ENCODE measurements at places on chromosomes 6 and 20.
A peak's percentile ranks its signal among the peaks of the same experiment; 100 is the strongest.

DNA sequence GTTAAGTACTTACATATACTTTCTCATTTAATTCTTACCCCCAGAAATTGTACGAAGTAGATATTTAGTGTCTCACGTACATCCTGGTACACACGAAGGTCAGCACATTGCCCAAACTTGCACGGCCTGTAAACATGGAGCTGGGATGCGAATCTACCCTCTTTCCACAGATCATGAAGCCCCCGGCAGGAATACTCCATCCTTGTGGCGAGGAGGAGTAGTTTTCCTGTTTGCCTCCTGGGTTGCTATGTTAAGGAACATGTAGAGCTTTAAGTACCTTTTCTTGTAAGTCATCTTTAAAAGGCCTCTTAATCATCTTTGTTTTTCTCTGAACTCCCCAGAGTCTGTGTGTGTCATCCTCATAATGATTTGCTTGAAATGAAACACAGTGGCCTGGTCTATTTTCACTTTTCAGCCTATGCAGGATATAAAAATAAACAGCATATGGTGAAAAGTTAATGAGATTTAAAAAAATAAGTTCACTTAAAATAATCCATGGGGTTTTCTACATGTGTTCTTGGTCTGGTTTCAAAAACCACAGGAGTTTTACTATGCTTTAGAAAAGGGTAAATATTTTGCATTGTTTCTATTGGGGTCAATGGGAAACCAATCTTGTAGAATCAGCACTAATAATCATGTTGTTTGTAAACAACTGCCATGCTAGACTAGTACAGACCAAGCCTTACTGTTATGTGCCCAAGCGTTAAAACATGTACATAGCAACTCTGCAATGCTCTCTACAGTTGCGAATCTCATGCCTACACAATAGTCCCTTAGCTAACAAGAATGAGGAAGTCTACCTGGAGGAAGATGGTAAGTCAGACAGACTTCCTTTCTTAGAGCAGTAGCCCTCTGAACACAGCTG, 9.3 kb upstream of the ARID1B start:
- H3K36me3 ChIP-seq = no peaks in the 10 kb centered on the region
- DNase-seq = no peak
- H3K27ac ChIP-seq = no peak overlapping the region
- H3K4me3 ChIP-seq = no peak overlapping the region

DNA sequence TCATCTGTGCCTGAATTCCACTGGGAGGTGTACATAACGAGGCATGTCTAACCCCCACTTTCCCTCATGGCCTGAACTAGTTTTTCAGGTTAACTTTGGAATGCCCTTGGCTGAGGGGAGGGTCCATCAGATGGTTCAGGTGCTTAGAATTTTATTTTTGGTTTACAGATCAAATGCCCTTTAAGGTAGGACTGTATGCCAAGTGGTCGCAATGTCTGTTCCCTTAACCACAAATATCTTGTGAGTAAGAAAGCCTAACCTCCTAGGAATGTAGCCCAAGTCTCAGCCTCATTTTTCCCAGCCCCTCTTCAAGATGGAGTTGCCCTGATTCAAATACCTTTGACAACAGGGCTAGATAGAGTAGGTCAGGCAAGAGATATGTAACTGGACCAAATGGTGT, 78.4 kb downstream of the RNASET2 start:
- H3K27me3 ChIP-seq = no peaks in the 10 kb centered on the region
- no peak overlapping the region for H3K4me3 ChIP-seq
- H3K4me1 ChIP-seq = no peaks in the 10 kb centered on the region
- H3K27ac ChIP-seq = no peak overlapping the region
- DNase-seq = no peak

DNA sequence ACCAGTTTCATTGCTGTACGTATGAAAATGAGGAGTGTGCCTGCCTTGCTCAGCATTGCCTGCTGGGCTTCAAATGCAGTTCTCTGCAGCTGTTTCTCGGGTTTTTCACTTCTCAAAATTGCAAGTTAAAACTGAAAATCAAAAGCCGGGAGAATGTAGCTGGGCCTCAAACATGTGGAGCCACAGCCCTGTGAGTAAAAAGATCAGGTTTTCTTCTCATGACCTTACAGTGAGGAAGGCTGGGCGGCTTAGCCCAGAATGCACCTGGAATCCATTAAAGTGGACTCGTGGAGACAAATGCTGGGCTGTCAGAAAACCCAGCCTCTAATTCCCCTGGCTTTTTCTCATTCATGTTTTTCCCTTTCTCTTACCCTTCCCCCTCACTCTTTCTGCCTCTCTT, 34.4 kb downstream of the DSE start:
- H3K4me1 ChIP-seq = peaks cover 28% of the 10 kb centered on the region
- no peaks in the 10 kb centered on the region for H3K27me3 ChIP-seq
- H3K27ac ChIP-seq = peak overlapping the region; percentile 19
- no peak overlapping the region for H3K4me3 ChIP-seq
- H3K36me3 ChIP-seq = no peaks in the 10 kb centered on the region
- DNase-seq = peak; percentile 14

- H3K27me3 ChIP-seq = no peaks in the 10 kb centered on the region
- no peaks in the 10 kb centered on the region for H3K36me3 ChIP-seq
- no peak overlapping the region for H3K4me3 ChIP-seq
- no peak overlapping the region for H3K27ac ChIP-seq
These were observed 62.4 kb upstream of the NELFCD start for GRCh38 chr20:58918621-58919020.

DNA sequence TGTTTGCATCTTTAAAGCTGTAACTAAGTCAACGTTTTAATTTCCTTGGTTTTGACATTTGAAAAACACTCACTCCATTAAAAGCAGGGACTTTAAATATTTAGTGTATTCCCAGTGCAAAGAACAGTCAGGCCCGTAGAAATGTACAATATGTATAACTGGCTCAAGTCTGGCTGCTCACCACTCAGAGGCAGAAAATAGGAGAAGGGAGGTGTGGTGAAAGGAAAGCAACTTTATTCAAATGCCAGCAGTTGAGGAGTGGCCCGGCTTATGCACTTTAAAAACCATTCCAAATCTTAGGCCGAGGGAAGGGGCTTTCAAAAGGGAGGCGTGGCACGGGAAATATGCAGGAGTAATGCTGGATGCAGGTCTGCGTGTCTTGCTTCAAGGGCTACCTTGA, 120.6 kb downstream of the TMEM200A start:
- no peaks in the 10 kb centered on the region for H3K4me1 ChIP-seq
- DNase-seq = no peak
- no peak overlapping the region for H3K4me3 ChIP-seq
- H3K27ac ChIP-seq = no peak overlapping the region

DNA sequence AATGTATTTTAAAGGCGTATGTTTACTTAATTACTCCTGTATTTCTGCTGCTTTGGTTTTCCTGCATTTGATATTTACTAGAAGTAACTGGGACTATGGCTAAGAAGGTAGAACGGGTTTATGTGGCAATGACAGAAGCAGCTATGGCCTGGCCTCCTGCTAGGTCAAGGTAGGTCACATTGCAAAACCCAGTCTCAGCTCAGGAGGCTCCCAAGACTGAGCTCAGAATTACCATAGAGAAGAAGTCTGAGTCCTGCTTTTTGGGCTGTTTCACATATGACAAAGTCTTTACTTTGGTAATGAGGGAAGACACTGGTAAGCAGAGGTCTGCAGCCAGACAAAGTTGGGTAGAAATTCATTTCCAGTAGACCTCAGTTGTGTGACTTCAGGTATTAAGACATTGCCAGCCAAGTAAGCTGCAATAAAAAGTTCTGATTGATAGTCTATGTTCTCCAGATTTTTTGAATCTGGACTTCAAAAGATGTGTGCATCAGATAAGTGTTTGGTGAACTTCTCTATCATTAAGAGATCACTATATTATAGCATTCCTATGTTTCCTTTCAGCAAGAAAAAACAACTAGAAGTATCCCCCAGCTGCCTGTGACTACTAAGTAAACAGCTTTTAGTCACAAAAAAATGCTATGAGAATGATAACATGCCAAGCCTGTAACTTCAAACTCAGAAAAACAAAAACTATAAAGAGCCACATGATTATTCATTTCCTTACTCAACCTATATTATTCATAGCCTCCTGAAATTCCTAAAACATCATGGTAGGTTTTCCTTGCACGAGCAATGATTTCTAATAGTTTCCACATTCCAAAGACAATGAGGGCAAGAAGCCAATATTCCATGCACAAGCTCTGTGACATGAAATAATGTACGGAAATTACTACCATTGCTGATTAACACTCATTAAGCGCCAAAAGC, 312.3 kb downstream of the HAO1 start:
- H3K4me1 ChIP-seq = no peaks in the 10 kb centered on the region
- no peaks in the 10 kb centered on the region for H3K27me3 ChIP-seq

GRCh38 chr6:109079981-109080380, 14.7 kb downstream of the SESN1 start:
- no peaks in the 10 kb centered on the region for H3K4me1 ChIP-seq
- no peak overlapping the region for H3K4me3 ChIP-seq
- peak overlapping the region; percentile 65 for H3K27ac ChIP-seq
- DNase-seq = no peak

DNA sequence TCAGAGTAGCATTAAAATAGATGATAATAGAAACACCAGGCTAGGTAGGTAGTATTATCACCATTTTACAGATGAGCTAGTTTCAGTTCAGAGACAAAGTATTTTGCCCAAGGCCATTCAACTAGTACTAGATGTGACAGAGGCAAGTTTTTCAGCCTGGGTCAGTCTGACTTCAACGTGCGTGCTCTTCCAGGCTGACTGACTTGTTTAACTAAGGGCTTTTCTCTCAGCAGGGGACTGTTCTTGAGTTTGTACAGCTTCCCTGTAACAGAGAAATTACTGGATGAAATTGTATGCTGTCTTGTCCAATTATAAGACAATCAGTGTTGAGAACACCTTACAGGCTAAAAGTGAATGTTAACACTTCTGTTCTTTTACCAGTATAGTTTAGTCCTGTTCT, 333.5 kb upstream of the MAN1A1 start:
- no peak overlapping the region for H3K4me3 ChIP-seq
- H3K4me1 ChIP-seq = no peaks in the 10 kb centered on the region
- no peaks in the 10 kb centered on the region for H3K36me3 ChIP-seq
- no peaks in the 10 kb centered on the region for H3K27me3 ChIP-seq

DNA sequence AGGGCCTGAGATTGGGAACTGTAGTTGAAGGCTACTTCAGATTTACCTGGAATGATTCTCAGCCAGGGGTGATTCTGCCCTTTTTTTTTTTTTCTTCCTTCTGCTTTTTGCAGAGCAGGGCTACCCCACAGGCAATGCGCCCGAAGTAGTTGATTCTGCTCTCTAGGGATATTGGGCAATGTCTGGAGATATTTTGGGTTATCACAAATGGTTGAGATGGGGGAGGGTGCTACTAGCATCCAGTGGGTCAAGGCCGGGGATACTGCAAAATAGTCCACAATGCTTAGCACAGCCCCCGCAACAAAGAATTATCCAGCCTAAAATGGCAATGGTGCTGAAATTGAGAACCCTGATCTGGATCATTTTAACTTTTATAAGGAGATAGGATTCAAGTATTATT, 71.2 kb upstream of the ZMYND8 start:
- no peak for DNase-seq
- H3K27ac ChIP-seq = no peak overlapping the region
- H3K4me1 ChIP-seq = no peaks in the 10 kb centered on the region

DNA sequence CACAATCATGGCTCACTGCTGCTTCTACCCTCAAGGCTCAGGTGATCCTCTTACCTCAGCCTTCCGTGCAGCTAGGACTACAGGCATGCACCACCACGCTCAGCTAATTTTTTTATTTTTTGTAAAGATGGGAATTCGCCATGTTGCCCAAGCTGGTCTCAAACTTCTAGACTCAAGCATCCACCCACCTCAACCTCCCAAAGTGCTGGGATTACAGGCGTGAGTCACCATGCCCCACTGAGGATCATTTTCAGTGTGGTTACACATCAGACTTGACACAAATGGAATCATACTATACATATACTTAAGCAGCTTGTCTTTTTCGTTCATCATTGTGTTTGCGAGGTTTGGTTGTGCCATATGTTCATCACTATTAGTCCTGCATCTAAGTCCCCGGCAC, 26.6 kb downstream of the ZC3H12D start:
- no peak overlapping the region for H3K27ac ChIP-seq
- H3K36me3 ChIP-seq = no peaks in the 10 kb centered on the region
- no peak for DNase-seq
- H3K4me1 ChIP-seq = peaks cover 21% of the 10 kb centered on the region

DNA sequence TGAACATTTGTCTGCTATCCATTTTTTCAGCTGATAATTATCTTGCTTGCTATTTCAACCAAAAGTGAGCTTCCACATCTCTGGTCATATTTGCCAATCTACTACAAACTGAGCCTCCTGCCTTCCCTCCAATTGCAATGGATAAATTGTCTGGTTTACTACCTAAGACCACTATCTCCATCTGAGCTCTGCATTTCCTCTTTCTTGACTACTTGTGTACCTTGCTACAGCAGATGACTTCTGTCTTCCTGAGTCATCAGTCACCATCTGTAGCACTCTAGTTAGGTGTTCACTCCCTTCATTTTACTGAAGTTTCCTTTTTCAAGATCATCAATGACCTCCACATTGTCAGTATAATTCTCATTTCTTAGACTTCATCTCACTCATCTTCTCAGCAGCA, 33.5 kb upstream of the PHIP start:
- no peaks in the 10 kb centered on the region for H3K4me1 ChIP-seq
- H3K36me3 ChIP-seq = no peaks in the 10 kb centered on the region
- H3K27ac ChIP-seq = no peak overlapping the region
- no peak for DNase-seq

DNA sequence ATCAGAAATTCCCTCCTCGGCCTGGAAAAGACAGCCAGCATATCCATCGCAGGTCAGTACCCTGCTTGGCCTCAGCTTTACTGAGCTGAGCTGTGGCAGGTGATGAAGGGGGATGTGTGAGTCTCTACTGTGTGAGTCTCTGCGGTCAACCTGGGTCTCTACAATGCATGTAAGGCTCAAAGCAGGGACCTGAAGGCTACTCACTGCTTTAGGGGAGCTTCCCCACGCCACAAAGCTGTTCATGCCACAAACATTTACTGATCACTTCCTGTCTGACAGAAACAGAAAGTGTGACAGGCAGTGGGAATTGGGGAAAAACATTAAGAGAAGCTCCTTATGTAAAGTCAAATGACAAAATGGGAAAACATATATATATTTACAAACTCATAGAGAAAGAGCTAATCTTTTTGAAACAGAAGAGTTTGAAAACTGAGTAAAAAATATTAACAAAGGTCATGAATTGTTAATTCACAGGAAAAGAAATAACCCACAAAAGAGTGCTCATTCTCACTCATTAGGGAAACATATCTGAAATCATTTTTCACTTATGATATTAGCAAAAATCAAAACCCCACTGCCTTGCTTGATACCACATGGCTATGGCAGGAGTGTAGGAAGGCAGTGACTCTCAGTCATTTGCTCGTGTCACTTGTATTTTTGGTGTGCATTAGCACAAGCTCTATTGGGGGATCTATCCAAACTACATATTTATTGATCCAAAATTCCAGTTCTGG, 5.8 kb downstream of the BTN3A3 start:
- no peaks in the 10 kb centered on the region for H3K36me3 ChIP-seq
- no peak overlapping the region for H3K27ac ChIP-seq
- peaks cover 24% of the 10 kb centered on the region for H3K4me1 ChIP-seq

GRCh38 chr20:7858734-7859250, 81.5 kb downstream of the HAO1 start:
- no peaks in the 10 kb centered on the region for H3K4me1 ChIP-seq
- no peak for DNase-seq
- no peak overlapping the region for H3K4me3 ChIP-seq
- no peaks in the 10 kb centered on the region for H3K36me3 ChIP-seq
- no peak overlapping the region for H3K27ac ChIP-seq
- H3K27me3 ChIP-seq = no peaks in the 10 kb centered on the region
